AG09319 (cell line): ENCODE measurements at places on chromosomes 2 and 18.

- DNase-seq: no peak
Observed at GRCh38 chr2:180006231-180006630, 866 bp downstream of the CWC22 start.

- no peak for DNase-seq
Observed at GRCh38 chr18:21853016-21853415, 112.4 kb downstream of the MIB1 start.

- no peak for DNase-seq
Observed at GRCh38 chr2:16507655-16508489, 157.8 kb downstream of the CYRIA start.

GRCh38 chr2:10452956-10453904, 5.1 kb upstream of the ODC1 start:
- no peak for DNase-seq

GRCh38 chr18:36829362-36830157, 633 bp downstream of the KIAA1328 start:
- no peak for DNase-seq

DNA sequence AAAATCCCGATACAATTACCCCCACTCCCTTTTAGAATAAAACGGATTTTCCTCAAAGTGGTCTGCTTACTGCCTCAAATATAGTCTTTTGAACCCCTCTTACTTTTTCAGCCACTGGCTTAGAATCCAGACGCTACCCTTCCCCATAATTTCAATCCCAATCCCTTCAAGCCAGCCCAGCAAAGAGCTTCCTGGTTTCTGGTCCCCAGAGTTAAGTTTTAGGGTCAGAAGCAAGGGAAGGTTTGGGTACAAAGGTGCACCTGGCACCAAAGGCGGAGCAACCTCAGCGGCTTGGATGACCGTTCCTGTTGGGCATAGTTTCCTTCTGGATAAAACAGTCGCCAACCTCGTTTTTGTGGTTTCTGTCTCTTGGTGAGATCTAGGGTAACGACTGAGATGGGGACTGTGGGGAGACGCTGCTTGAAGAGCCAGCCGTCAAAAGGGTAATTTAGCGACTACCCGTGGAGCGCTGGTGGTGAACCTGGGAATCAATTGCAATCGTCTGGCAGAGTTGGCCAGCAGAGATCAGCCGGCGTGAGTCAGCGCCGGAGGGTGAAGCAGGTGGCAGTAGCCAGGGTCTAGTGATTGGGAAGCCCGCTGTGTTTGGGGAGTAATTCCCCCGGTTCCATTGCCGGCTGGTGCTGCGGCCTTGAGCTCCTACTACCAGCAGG, 1.6 kb downstream of the FEV start:
- DNase-seq: no peak
